ENCODE measurements at places on chromosomes 5 and 9. TPM values are rescaled to one million over a fixed set of nuclear protein-coding genes. Genes with fewer than 3 reads are reported as not detected.

GRCh38 chr5:9657819-9658218 lies 27.7 kb upstream of the TAS2R1 start:
- H3K27ac ChIP-seq: no peak overlapping the region
- H3K36me3 ChIP-seq: no peaks in the 10 kb centered on the region
- no peaks in the 10 kb centered on the region for H3K27me3 ChIP-seq
- DNase-seq: no peak
- H3K4me3 ChIP-seq: no peak overlapping the region

GRCh38 chr9:78030553-78031443 lies 813 bp downstream of the GNAQ start:
- no peaks in the 10 kb centered on the region for H3K27me3 ChIP-seq
- DNase-seq: peak; percentile 50
- H3K4me1 ChIP-seq: peaks cover 57% of the 10 kb centered on the region
- H3K36me3 ChIP-seq: no peaks in the 10 kb centered on the region
- peak overlapping the region; percentile 99 for H3K27ac ChIP-seq

GRCh38 chr9:113973226-113973625 lies 97.1 kb downstream of the ZNF618 start:
- DNase-seq: no peak
- H3K36me3 ChIP-seq: no peaks in the 10 kb centered on the region
- no peaks in the 10 kb centered on the region for H3K27me3 ChIP-seq
- no peak overlapping the region for H3K27ac ChIP-seq
- H3K4me3 ChIP-seq: no peak overlapping the region

DNA sequence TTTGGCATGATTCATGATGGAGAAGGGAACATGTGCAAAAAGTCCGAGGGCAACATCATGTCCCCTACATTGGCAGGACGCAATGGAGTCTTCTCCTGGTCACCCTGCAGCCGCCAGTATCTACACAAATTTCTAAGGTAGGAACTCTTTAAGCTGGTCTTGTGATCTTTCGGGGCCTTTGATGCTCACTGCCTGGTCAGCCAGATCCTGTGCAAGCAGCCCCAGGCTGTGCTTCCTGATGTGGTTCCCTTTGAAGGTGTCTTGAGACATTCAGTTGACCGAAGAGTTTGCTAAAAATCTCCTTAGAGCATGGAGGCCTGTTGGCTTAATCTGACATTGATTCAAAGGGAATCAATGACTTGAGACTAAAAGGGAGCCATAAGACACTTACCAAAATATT lies 60.0 kb downstream of the ADAMTS16 start:
- H3K4me3 ChIP-seq: no peak overlapping the region
- no peak for DNase-seq
- no peaks in the 10 kb centered on the region for H3K27me3 ChIP-seq
- no peak overlapping the region for H3K27ac ChIP-seq
- H3K4me1 ChIP-seq: no peaks in the 10 kb centered on the region
- H3K36me3 ChIP-seq: no peaks in the 10 kb centered on the region

DNA sequence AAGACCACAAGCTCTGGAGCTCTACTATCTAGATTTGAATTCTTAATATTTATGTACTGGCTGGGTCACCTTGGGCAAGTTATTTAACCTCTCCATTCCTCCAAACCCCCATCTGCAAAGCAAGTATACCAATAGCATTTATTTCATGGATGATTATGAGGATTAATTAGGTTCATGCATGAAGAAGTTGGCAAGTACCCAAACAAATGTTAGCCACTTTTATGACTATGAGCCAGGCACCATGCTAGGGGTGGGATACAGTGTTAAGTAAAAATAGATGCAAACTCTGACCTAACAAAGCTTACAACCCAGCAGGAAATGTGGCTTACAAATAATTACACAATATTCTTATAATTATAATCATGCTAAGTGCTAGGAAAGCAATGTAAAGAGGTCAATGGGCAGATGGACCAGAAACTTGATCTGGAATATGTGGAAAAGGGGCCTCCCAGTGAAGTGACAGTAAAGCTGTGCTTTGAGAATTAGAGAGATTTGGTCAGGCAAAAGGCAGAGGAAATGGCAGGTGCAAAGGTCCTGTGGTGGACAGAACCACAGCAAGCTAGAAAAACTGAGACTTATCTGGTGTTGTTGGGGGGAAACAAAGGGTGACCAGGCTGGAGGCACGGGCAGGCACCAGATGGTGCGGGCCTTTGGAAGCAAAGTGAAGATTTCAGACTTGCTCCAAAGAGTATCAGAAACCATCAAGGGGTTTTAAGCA lies 525.2 kb upstream of the TRPC7 start:
- H3K27me3 ChIP-seq: no peaks in the 10 kb centered on the region
- no peak overlapping the region for H3K4me3 ChIP-seq
- H3K27ac ChIP-seq: no peak overlapping the region
- DNase-seq: no peak
- H3K36me3 ChIP-seq: no peaks in the 10 kb centered on the region

- no peak overlapping the region for H3K4me3 ChIP-seq
- H3K27ac ChIP-seq: no peak overlapping the region
- H3K4me1 ChIP-seq: no peaks in the 10 kb centered on the region
- no peak for DNase-seq
- H3K27me3 ChIP-seq: no peaks in the 10 kb centered on the region
Observed at GRCh38 chr5:101084353-101084752, 181.3 kb upstream of the ST8SIA4 start.

DNA sequence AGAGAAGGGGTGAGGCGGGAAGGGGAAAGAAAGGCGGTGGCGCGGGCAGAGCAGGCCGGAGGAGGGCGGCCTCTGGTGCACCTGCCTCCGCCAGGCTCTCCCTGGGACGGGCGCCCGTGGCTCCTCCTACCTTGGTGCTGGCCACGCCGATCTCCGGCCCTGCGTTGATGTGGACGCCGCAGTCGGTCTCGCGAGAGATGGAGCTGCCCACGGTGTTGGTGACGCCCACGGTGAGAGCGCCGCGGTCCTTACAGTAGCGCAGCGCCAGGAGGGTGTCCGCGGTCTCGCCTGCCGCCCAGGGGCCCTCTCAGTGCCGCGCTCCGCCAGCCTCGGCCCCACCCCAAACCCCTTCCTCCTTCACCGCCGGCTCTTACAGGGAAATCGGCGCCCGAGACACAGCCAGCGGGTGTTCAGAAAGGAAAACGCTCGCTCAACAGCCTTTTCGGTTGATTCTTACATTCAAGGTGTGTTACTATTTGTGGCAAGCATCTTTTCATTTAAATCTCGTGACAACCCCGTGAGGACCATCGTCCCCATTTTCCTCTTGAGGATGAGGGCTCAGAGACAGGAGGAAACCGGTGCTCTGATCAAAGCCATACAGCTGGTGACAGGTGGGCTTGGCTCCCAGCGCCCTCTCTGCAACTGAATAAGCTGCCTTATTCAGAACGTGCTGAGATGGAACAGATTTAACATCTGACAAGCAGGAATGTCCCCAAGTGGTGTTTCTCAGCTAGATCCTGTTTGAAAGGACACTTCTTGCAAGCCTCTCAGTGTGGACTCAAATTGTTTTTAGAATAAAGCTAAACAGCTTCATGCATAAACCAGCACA lies 22.0 kb upstream of the MAPK9 start:
- DNase-seq: peak; percentile 75
- H3K4me3 ChIP-seq: peak overlapping the region; percentile 5
- no peaks in the 10 kb centered on the region for H3K4me1 ChIP-seq

DNA sequence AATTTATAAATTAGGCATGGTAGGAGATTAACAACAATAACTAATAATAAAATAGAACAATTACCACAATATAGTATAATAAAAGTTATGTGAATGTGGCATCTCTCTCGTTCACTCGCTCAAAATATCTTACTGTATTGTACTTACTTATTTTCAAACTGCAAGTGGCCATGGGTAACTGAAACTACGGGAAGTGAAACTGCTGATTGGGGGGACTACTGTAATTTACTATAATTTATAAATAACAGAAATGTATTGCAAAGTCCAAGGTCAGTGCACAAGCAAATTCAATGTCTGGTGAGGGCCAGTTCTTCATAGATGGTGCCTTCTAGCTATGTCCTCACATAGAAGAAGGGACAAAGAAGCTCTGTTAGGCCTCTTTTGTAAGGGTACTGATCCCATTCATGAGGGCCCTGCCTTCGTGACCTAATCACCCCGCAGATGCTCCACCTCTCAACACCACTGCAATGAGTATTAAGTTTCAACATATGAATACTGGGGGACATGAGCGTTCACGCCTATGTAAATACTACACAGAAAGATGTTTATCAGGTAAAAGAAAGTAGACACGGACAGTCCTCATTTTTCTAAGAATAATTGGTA lies 39.0 kb downstream of the KCNIP1 start:
- no peak overlapping the region for H3K4me3 ChIP-seq
- H3K4me1 ChIP-seq: no peaks in the 10 kb centered on the region
- DNase-seq: no peak
- no peak overlapping the region for H3K27ac ChIP-seq
- no peaks in the 10 kb centered on the region for H3K36me3 ChIP-seq

- no peak for DNase-seq
- H3K36me3 ChIP-seq: no peaks in the 10 kb centered on the region
- peaks cover 3% of the 10 kb centered on the region for H3K27me3 ChIP-seq
- no peaks in the 10 kb centered on the region for H3K4me1 ChIP-seq
Observed at GRCh38 chr5:165809914-165810313, 2304.5 kb downstream of the MAT2B start.

DNA sequence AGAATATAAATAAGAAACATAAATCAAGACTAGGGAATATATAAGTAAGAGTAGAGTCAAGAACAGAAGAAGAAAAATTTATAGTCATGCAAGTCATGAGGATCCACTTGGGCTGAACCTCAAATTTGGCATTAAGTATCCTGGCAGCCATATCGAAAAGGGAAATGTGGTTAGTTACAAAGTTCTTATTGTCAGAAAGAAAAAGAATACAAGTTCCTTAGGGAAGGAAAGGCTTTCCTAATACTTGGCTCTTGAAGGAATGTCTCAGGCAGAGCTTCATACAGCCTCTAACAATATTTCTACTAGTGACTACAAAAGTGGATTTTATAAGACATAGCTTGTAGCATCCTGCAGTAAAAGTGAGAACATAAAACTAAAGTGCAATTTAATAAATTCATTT lies 45.4 kb downstream of the TMEM252 start:
- H3K27ac ChIP-seq: peak overlapping the region; percentile 16
- H3K4me3 ChIP-seq: no peak overlapping the region
- no peaks in the 10 kb centered on the region for H3K36me3 ChIP-seq

- peaks cover 68% of the 10 kb centered on the region for H3K27me3 ChIP-seq
- H3K36me3 ChIP-seq: no peaks in the 10 kb centered on the region
- no peaks in the 10 kb centered on the region for H3K4me1 ChIP-seq
- no peak for DNase-seq
- H3K27ac ChIP-seq: no peak overlapping the region
Observed at GRCh38 chr5:140828362-140828737, 590 bp downstream of the PCDHA6 start.

DNA sequence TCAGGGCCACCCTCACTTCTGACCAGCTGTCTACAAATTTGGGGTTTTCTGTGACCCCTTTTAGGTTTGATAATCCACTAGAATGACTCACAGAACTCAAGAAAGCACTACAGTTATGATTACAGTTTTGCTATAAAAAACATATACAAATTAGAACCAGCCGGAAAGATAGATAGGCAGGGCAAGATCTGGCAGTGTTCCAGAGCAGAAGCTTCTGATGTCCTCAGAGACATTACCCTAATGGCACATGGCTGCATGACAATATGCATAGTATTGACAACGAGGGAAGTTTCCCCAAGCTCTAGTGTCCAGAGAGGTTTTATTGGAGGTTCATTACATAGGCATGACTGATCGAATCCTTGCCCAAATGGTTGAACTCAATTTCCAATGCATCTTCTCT lies 158.1 kb downstream of the RAB3C start:
- no peaks in the 10 kb centered on the region for H3K4me1 ChIP-seq
- DNase-seq: no peak
- no peaks in the 10 kb centered on the region for H3K27me3 ChIP-seq
- H3K36me3 ChIP-seq: no peaks in the 10 kb centered on the region

- H3K4me1 ChIP-seq: peaks cover 19% of the 10 kb centered on the region
- no peaks in the 10 kb centered on the region for H3K27me3 ChIP-seq
- no peak overlapping the region for H3K27ac ChIP-seq
- no peak overlapping the region for H3K4me3 ChIP-seq
- no peak for DNase-seq
Observed at GRCh38 chr9:18477121-18477660, 3.2 kb downstream of the ADAMTSL1 start.

DNA sequence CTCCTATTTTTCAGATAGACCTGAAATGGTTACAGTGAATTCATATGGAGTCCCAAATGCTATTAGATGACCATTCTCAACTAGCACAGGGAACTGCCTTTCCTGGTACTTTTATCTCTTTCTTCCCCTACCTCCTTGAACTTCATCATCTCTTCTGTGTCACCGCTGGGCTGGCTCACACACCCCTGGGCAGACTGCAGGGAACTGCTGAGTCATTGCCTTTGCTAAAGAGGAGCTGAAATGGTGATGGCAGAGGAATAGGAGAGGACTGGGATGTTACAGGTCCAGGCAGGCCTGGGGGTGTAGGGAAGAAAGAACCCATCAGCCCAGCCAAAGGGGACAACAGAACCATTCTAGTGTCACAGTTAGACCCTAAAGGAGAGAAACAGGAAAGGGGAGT lies 322.3 kb downstream of the ASTN2 start:
- no peak overlapping the region for H3K4me3 ChIP-seq
- no peak for DNase-seq
- H3K27me3 ChIP-seq: no peaks in the 10 kb centered on the region
- no peak overlapping the region for H3K27ac ChIP-seq
- H3K4me1 ChIP-seq: no peaks in the 10 kb centered on the region
- no peaks in the 10 kb centered on the region for H3K36me3 ChIP-seq

- no peaks in the 10 kb centered on the region for H3K27me3 ChIP-seq
- no peaks in the 10 kb centered on the region for H3K36me3 ChIP-seq
- H3K4me1 ChIP-seq: no peaks in the 10 kb centered on the region
- H3K27ac ChIP-seq: no peak overlapping the region
- DNase-seq: no peak
- H3K4me3 ChIP-seq: no peak overlapping the region
Observed at GRCh38 chr5:155554500-155554899, 540.9 kb downstream of the KIF4B start.

GRCh38 chr9:84993105-84993504 lies 323.6 kb downstream of the NTRK2 start:
- no peak overlapping the region for H3K4me3 ChIP-seq
- DNase-seq: no peak
- H3K36me3 ChIP-seq: no peaks in the 10 kb centered on the region
- no peak overlapping the region for H3K27ac ChIP-seq
- peaks cover 3% of the 10 kb centered on the region for H3K27me3 ChIP-seq
- no peaks in the 10 kb centered on the region for H3K4me1 ChIP-seq

DNA sequence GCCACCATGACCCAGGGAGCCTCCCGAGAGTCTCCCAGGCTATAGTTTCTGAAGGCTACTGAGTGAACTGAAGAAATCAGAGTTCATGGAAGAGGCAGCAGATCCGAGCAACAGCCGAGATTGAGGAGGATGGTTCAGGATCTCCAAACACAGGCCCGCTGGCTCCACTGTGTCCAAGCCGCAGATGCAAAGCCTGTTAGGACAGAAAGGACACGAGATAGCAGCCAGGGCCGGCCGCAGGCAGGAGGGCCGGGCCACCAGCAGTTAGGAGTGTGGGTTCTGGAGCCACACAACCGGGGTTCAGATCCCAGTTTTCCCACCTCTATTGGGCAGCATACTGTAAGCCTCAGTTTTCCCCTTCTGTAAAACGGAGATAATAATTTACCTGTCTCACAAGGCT lies 27.7 kb downstream of the NEK6 start:
- H3K27ac ChIP-seq: peak overlapping the region; percentile 75
- H3K27me3 ChIP-seq: no peaks in the 10 kb centered on the region
- H3K4me1 ChIP-seq: peaks cover 54% of the 10 kb centered on the region
- H3K36me3 ChIP-seq: peaks cover 32% of the 10 kb centered on the region
- no peak for DNase-seq
- H3K4me3 ChIP-seq: no peak overlapping the region

The KCNV2 gene
- not detected for polyA plus RNA-seq

The CDH10 gene
- not detected for polyA plus RNA-seq

All from heart right ventricle (tissue), 16 donors.